Hematopoietic multipotent progenitor cell treated with erythropoietin and hydrocortisone succinate and interleukin-3 and kit ligand, for 4 days (in vitro differentiated cells): ENCODE measurements at places on chromosomes 3 and 15.

GRCh38 chr3:127124120-127124519 is 68.8 kb upstream of the PRR23E start:
- no peak for DNase-seq

- DNase-seq, result peak; percentile 62
These were observed 17.1 kb downstream of the CTXND1 start for GRCh38 chr15:80234883-80235282.

GRCh38 chr3:89043406-89043932 is 64.0 kb upstream of the EPHA3 start:
- DNase-seq, result no peak

- no peak for DNase-seq
These were observed 53.1 kb downstream of the PAK2 start for GRCh38 chr3:196792771-196793170.

GRCh38 chr3:10950476-10951294 is 41.9 kb upstream of the SLC6A1 start:
- DNase-seq, result peak; percentile 61

GRCh38 chr3:10428406-10429091 is 76.8 kb downstream of the ATP2B2 start:
- DNase-seq, result no peak

DNA sequence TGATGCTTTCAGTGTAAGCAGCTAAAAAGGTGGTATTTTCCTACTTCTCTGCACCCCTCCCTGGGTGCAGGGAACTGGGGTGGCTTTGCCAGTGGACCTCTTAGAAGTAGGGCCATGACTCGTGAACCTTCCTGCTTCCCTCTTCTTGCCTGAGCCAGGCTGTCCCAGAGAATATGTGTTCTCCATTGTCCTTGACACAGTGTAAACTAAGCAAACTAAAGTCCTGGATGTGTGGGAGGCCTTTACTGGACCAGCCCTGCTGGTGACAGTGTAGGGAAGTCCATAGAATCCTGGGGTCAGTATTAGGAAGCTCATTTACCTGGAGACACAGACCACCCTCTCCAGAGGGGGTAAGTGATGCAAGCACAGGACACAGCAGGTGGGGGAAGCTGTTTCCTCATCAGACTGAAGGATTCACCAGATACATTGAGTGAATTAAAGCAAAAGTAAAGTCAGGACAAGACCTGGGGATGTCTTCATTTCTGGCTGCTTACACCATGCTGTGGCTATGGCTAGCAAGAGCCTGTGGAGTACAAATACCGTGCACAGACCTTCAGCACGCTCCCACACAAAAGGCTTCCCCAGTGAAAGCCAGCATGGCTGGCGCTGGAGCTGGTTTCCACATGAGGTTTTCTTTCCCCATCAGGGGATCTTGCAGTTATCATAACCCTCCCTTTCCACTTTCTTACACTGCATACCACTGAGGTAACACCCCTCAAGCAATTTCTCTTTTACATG is 64.8 kb upstream of the LPP start:
- DNase-seq, result no peak

DNA sequence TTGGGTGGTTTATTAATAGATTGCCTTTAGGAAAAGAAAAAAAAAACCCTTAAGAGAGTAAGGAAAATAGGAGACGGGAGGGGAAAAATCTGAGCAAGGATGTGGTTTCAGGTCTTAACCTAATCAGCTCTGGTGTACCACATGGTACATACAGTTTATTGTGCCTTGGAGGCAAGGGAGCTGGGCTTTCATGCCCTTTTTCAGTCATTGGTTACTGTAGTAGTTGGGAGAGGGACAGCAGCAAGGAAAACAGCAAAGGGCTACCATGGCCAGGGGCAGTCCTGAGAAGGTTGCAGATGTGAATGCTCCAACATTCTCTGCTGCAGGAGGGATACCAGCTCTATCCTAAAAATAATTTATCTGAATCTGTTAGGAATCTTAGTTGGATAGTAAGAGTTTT is 5.9 kb downstream of the CMC1 start:
- no peak for DNase-seq

DNA sequence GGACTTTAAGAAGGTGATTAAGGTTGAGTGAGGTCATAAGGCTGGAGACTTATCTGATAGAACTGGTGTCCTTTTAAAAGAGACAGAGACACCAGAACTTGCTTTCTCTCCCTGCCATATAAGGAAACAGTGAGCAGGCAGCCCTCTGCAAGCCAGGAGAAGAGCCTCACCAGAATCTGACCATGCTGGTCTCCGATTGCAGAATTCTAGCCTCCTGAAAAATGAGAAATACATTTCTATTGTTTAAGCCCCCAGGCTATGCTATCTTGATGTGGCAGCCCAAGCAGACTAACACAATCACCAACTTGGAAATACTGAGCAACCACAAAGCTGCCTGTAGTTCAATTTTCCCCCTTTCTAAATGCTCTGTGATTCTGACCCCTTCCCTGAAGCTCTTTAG is 161.4 kb upstream of the RARB start:
- no peak for DNase-seq
